Stimulated activated CD4-positive, alpha-beta T cell treated with anti-CD3 and anti-CD28 coated beads, Interleukin-1b, Interleukin-23, amount 100 ng/mL, for 48 hours (primary cell): ENCODE measurements at places on chromosomes 13 and 19.

- DNase-seq, result no peak
These were observed 12.4 kb downstream of the ERFL start for GRCh38 chr19:41915776-41916414.

DNA sequence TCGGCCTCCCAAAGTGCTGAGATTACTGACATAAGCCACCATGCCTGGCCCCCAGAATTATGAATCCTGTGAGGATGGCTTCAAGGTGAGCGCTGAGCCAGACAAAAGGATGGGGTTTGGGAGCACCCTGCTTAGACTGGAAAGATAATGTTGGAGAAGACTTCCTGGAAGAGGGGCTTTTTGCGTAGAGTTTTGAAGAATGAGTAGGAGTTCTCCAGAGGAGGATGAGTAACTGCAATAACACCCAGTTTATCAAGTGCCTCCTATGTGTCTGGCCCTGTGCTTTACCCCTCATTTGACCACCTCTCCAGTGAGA is 641 bp upstream of the GDF15 start:
- DNase-seq, result no peak

- no peak for DNase-seq
These were observed 81.9 kb downstream of the IPO5 start for GRCh38 chr13:98035373-98035772.

DNA sequence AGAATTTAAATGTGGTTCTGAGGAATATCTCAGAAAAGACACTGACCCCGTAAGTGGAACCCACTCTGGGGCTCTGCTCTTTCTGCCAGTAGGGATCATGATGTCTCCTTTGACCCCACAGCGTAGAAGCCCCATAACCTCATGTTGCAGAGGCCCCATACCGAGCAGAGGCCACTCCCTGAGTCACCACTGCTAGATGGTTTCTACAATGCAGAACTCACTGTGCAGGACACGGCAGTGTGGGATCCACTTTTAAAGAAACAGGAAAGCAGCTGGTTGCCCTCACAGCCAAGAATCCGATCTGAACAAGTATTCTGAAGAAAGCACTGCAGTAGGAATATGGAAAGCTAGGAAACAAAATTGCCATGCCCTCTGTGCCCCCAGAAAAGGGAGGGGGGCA is 4.2 kb downstream of the SLC7A1 start:
- no peak for DNase-seq

DNA sequence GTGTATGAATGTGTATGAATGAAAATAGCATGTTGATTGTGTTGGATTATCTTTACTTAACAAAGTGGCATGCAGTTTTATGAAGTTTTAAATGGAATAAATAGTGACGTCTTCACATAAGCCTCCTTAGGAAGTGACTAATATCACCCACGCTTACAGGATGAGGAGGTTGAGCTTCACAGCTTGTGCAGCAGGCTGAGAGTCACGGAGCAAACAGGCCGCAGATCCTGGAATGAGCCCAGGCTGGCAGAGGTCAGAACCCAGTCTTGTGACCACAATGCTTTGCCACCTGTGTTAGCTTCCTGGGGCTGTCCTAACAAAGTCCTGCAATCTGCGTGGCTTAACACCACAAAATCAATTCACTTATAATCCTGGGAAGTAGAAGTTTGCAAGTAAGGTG is 20.8 kb downstream of the LAIR2 start:
- peak; percentile 75 for DNase-seq

DNA sequence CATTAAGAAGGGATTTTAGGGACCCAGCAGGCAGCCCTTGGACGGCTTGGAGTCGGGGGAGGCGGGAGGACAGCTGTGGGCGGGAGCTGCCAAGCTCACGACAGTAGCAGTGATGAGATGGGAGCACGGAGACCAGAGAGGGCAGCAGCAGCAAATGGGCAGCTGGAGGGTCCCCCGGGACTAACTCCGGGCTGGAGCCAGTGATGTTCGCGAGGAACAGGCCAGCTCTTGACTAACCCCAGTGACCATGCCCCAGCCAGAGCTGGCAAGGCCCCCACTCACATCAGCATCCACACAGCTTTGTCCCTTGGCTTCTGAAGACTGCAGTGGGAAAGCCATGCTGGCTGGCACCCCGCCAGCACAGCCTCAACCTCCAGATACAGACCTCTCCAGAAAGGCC is 81.9 kb downstream of the RAB20 start:
- no peak for DNase-seq

- DNase-seq, result no peak
These were observed 769 bp upstream of the TMEM272 start for GRCh38 chr13:51845574-51846318.

- DNase-seq, result no peak
These were observed 84.5 kb upstream of the FRY start for GRCh38 chr13:31947105-31947504.

- DNase-seq, result no peak
These were observed 1.7 kb downstream of the ZNF264 start for GRCh38 chr19:57192993-57193392.

- no peak for DNase-seq
These were observed 36.3 kb downstream of the SHISA2 start for GRCh38 chr13:26015271-26016125.
